ENCODE measurements at places on chromosomes 7 and 10.

- DNase-seq: no peak
Observed at GRCh38 chr10:33336582-33337325, 2.3 kb upstream of the NRP1 start.

- no peak for DNase-seq
Observed at GRCh38 chr10:28823501-28824075, 146.3 kb downstream of the BAMBI start.

GRCh38 chr10:61986382-61986781 lies 84.9 kb downstream of the ARID5B start:
- DNase-seq: no peak

- DNase-seq: no peak
Observed at GRCh38 chr10:89516149-89516832, 19.1 kb downstream of the SLC16A12 start.

DNA sequence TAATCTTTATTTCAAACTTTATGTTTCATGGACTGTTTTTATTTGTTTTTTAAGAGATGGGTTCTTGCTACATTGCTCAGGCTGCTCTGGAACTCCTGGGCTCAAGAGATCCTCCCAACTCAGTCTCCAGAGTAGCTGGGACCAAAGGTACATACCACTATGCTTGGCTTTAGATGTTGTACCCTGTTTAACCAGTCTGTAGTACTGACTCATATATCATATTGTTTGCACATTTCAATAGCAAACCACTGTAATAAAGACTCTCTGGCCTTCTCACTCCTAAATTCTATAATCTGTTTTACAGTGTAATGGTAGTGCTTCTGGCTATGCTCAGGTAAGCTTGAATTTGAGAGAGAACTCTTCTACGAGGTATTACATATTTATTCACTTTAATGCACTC lies 413.6 kb upstream of the PCDH15 start:
- DNase-seq: no peak

DNA sequence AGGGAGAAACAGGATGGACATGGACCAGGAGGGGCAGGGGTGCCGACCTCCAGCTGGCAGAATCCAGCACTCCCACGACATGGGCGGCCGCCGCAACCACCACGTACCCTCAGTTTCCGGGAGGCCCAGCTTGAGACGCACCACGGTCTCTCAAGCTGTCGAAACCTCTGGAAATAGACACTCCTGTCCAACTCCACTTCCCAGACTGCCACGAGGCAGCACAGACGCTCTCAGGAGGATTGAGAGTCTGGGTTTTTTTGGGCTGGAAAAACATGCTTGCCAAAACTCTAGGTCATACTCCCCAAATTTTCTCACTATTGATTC lies 37.9 kb upstream of the PDGFA start:
- no peak for DNase-seq

GRCh38 chr10:92664322-92664721 lies 25.4 kb upstream of the HHEX start:
- no peak for DNase-seq

GRCh38 chr10:108556186-108556585 lies 1367.1 kb downstream of the XPNPEP1 start:
- DNase-seq: no peak

GRCh38 chr10:91032611-91033206 lies 111.8 kb upstream of the ANKRD1 start:
- no peak for DNase-seq
